NCI-H526 (cell line): ENCODE measurements at places on chromosomes 12 and 14.

- DNase-seq = no peak
Observed at GRCh38 chr12:82855872-82856271, 169.2 kb downstream of the TMTC2 start.

GRCh38 chr14:30873308-30874119, 845 bp upstream of the COCH start:
- no peak for DNase-seq

DNA sequence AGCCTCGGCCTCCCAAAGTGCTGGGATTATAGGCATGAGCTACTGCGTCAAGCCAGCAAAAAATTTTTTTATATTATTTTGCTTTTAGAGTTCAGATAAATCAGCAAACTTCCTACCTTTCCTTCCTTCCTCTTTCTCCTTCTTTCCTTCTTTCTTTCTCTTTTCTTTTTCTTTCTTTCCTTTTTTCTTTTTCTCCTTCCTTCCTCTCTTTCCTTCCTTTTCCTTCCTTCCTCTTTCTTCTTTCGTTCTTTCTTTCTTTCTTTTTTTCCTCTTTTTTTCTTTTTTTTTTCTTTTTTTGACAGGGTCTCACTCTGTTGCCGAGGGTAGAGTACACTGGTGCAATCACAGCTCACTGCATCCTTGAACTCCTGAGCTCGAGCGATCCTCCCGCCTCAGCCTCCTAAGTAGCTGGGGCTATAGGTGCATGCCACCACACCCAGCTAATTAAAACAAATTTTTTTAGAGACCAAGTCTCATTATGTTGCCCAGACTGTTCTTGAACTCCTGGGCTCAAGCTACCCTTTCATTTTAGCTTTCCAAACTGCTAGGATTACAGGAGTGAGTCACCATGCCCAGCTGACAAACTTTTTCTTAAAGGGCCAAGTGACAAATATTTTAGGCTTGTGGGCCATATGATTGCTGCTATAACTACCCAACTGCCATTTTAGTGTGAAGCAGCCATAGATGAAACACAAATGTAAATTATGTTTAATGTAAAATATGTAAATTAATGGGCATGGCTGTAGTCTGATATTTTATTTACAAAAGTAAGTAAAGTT, 7.1 kb upstream of the WASHC4 start:
- no peak for DNase-seq

DNA sequence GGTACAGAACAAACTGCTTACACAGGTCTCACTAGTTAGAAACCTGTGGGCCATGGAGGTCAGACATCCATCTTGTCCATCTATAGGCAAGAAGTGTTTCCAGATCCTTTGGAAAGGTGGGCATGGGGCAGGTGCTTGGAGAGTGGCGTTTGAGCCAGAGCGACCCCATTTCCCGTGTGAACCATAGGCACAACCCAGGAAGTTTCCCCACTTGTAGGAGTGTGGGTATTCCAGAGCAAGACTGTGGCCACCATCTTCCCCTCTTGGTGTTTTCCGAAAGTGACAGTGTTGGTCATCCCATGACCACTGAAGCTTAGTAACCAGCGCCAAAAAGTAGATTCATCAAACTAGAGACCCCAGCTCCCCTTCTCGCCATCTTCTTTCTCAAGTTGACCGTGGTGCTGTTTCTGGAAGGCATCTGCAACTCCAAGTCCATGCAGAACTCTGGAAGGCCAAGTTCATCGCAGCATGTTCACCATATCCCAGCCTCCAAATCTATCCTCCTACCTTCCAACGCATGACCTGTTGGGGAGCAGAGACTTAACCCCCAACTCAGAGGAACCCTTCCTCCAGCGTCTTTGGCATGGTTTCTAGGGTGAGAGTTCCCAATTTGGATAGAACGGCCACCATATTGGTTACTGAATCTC, 19.7 kb downstream of the PHETA1 start:
- no peak for DNase-seq

- DNase-seq = no peak
Observed at GRCh38 chr12:75665216-75665615, 153.8 kb upstream of the KRR1 start.

DNA sequence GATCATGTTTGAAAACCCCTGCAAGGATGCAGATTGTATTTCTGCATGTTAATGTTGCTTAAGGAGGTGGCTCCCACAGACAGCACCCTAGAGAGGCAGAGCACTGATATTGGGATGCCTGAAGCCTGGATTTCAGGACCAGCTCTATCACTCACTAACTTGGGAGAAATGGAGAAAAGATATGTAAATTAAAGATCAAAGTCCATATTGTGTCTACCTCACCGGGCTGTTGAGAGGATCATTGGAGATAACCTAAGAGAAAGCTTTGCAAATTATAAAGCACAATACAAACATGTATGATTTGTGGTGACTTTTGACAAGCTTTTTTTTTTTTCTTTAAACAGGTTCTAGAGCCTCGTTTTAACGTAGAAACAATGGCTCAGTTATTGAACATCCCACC, 7.6 kb upstream of the REP15 start:
- DNase-seq = peak; percentile 11

GRCh38 chr12:79374545-79374944, 316.2 kb downstream of the PAWR start:
- no peak for DNase-seq

DNA sequence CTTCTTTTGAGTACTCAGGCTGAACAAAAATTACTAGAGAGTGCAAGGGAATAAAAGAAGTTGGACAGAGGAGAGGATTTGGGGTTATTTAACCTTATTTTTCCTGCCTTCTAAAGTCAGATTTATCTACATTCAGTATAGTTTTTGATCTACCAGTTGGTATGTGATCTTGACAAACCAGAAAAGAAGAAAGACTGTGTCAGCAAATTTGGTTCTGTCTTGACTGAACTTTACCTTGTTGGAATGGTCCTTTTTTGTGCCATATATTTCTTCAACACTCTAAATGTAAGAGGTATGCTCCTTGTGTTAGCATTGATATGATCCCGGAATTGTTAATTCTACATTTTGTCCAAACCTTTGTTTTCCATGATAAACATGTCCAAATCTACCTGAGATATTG, 47.7 kb upstream of the ADAMTS20 start:
- DNase-seq = no peak

- peak; percentile 80 for DNase-seq
Observed at GRCh38 chr14:81164167-81164774, 56.5 kb downstream of the GTF2A1 start.

- no peak for DNase-seq
Observed at GRCh38 chr14:87181288-87181687, 811.7 kb downstream of the GALC start.

- DNase-seq = no peak
Observed at GRCh38 chr14:83257466-83258439, 1724.1 kb upstream of the SEL1L start.

- DNase-seq = no peak
Observed at GRCh38 chr14:73014105-73014504, 12.8 kb downstream of the ZFYVE1 start.

DNA sequence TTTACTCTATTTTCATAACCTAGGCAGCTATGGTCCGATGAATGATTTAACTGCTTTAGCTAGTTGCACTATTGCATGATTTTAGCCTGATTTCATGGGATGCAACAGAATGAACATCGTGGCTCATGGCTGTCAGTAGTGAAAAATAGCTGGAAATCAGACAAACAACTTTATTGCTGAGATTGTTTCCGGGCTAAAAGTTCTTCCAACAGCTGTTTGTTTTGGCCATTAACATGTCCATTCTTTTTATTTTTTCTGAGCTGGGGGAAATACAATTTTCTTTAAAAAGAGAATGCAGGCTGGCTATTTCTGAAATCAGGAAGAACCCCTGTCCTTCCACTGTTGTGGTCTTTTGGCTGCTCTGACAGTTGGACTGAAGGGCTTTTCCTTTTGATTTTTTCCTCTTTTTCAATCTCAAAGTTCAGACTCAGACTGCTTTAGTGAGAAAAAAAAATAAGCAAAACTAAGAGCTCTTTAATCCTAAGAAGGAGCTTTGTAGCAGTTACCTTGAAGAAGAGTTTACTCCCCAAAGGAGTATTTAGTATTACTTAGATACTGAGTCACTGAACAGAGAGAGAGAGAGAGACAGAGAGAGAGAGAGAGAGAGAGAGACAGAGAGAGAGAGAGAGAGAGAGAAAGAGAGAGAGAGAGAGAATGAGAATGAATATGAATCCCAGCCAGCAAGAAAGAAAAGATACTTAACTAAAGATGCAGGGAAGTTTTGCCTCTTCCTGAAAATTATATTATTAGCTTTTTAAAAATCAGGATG, at the start of gene NAV3:
TSS of gene NAV3 (plus strand) at position 312 of the 769 bp plus-strand sequence. CDS start 568 bp downstream, outside the sequence.
- DNase-seq = no peak

DNA sequence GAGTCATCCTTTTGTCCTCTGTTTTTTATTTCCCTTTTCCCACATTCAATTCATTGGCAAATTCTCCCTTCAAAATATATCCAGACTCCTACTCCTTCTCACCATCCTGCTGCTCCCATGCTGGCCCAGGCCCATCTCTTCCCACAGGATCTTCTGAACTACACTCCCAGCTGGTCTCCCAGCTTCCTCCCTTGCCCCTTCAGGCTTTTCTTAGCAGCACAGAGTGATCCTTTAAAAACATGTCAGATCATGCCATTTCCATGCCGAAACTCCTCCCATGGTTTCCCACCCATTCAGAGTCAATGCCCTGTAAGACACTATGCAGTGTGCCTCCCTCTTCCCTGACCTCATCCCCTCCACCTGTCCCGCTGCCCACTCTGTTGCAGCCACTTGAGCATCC, 2.4 kb upstream of the KRT84 start:
- no peak for DNase-seq

DNA sequence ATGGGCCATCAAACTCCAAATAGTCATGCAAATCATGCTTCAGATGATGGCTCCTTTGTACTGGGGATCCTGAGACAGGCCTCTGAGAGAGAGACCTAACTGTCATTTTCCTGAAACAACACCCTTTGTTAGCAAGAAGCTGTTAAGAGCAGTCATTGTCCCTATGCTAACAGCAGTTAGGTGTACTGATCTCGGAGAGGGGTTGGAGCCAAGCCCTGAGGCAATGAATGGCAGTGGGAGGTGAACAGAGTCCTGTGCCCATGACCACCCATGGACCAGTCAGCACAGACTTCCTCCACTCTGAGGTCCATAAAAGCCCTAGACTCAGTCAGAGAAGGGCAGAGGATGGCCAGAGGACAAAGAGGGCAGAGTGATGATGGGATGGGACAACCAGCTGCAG, 747.6 kb upstream of the LRFN5 start:
- DNase-seq = no peak

GRCh38 chr12:19894050-19894449, 454.8 kb downstream of the AEBP2 start:
- no peak for DNase-seq

- no peak for DNase-seq
Observed at GRCh38 chr14:88468406-88468805, 82.9 kb downstream of the SPATA7 start.

DNA sequence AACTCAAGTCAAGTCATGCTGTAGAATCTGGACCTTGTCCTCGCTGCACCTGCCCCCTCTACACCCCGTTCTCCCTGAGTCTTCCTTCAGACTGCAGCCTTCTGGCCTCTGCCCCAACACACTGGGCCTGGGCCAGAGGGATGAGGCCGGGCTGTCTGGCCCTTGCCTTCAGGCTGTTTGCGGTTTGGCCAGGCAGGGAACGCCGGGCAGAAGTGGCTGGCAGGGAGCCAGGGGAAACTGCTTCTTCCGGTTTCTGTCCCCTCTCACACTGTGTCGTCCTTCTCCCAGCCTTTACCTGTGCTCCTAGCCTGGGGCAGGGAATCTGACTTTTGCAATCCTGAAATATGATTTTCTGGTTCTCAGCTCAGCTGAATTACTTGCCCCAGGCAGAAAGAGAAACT, 13.5 kb downstream of the DGLUCY start:
- DNase-seq = no peak

DNA sequence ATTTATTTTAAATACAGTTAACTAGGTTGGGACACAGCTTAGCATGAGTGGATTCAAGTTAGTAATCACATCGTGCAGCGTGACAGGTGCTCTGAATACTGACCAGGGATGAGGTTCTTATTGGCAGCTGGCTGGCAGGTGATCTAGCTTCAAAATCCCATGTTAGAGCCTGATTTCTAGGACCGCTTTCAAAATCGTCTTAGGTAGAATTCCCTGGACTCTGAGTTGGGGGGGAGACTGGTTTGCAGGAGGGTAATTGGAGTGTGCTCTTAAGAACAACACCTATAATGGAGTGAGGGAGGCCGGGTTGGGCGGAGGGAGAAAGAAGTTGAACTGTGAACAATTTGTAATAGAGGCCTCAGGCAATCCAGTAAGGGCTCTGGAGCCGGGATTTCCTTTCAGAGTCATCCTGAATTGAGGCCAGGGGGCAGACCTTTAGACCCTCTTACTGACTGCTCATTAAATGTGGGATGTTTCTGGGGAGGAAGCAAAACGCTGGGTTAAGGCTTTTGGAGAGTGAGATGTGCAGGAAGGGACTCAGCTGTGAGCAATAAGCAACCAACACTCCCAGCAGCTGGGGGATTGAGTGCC, 874 bp upstream of the YARS2 start:
- no peak for DNase-seq

GRCh38 chr14:38366374-38366773, 110.5 kb upstream of the CLEC14A start:
- DNase-seq = no peak

- no peak for DNase-seq
Observed at GRCh38 chr12:124497658-124498057, 69.8 kb downstream of the NCOR2 start.

DNA sequence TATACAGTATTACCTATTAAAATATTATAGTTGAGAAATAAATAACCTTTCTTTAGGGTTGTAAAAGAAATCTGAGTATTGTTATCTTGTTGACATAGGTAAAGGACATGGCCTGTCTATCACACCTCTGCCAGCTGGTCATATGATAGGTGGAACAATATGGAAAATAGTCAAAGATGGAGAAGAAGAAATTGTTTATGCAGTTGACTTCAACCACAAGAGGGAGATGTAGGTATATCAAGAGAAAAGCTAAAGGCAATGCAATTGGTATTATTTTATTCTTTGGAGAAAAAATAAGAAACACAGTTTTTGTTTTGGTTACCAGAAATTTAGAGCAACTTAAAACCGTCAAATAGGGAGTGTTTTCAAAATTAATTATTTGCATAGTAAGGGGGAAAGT, 13.5 kb downstream of the CPSF2 start:
- DNase-seq = peak; percentile 55

GRCh38 chr14:61188196-61188595, 92.9 kb downstream of the TMEM30B start:
- DNase-seq = no peak

GRCh38 chr14:68306265-68306933, 486.5 kb downstream of the ZFP36L1 start:
- peak; percentile 24 for DNase-seq
